NCI-H1417 treated with DMSO at 0.1 percent for 48 hours (cell line): ENCODE measurements at places on chromosomes 3 and 15.

GRCh38 chr3:109224333-109224732 is 87.8 kb downstream of the C3orf85 start:
- DNase-seq = no peak

- DNase-seq = no peak
Observed at GRCh38 chr15:29476503-29477080, 207.0 kb upstream of the NSMCE3 start.

GRCh38 chr3:11541321-11542303 is 102.1 kb downstream of the VGLL4 start:
- DNase-seq = no peak

GRCh38 chr3:48038971-48039481 is 22.8 kb upstream of the MAP4 start:
- no peak for DNase-seq

GRCh38 chr3:104367000-104367399 is 999.7 kb upstream of the ALCAM start:
- no peak for DNase-seq

- DNase-seq = no peak
Observed at GRCh38 chr15:74823324-74823723, 3.1 kb upstream of the CPLX3 start.

- no peak for DNase-seq
Observed at GRCh38 chr15:66249605-66250174, 3.9 kb downstream of the MEGF11 start.

- DNase-seq = no peak
Observed at GRCh38 chr3:114709102-114709501, 415.3 kb downstream of the TIGIT start.
